Activated CD8-positive, alpha-beta memory T cell treated with anti-CD3 and anti-CD28 coated beads, Interleukin-2, amount 10 ng/mL, durations not matched to agents 7 days and 5 days (primary cell): ENCODE measurements at places on chromosomes 7 and 10. TPM values are rescaled to one million over a fixed set of nuclear protein-coding genes. Genes with fewer than 3 reads are reported as not detected.

TSPAN33 gene
- total RNA-seq = 6.1 TPM

MEOX2 gene
- total RNA-seq = not detected

PDSS1 gene
- total RNA-seq = 19.3 TPM

OR2A12 gene
- not detected for total RNA-seq

- no peak for DNase-seq
These were observed 136.6 kb downstream of the AHR start for GRCh38 chr7:17434841-17435692.

GRCh38 chr7:48130658-48131108 lies 40.6 kb upstream of the ABCA13 start:
- DNase-seq = no peak

- DNase-seq = no peak
These were observed 718.3 kb downstream of the GRID1 start for GRCh38 chr10:85648279-85648754.

GRCh38 chr10:132612571-132613504 lies 75.3 kb downstream of the INPP5A start:
- DNase-seq = no peak

DNA sequence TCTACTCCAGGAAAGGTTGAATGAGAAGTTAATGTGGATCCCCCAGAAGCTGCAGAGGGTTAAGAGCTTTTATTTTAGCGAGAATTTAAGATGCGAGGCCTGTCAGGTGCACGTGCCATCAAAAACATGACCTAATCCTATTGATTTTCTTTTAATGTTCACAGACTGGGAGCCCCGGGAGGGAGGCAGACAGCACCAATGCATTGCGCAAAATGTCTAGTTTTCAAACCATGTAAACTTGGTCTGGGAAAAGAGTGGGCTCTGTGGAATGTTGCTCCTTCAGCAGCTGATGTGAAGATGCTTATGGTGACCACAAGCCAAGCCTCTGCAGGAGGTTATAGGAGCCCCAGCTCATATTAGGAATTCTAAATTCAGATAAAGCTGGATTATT lies 172.0 kb upstream of the ITGB1 start:
- no peak for DNase-seq

DNA sequence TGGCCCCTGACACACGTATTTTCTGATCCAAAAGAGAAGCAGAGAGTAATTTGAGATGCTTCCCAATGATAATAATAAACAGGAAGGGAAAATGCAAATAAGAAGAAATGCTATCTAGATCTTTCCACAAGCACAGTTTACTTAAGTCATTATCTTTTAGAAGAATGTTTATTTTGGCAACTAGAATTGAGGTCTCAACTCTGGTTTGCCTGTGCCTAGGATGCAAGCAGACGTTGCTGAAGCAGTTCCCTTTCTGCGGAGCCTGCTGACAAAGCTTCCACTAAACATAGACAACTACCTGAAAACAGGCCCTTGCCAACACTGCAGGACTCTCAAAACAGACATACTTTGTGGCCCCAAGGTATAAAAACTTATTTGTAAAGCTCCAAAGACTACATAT lies 315.8 kb upstream of the POM121L12 start:
- no peak for DNase-seq

DNA sequence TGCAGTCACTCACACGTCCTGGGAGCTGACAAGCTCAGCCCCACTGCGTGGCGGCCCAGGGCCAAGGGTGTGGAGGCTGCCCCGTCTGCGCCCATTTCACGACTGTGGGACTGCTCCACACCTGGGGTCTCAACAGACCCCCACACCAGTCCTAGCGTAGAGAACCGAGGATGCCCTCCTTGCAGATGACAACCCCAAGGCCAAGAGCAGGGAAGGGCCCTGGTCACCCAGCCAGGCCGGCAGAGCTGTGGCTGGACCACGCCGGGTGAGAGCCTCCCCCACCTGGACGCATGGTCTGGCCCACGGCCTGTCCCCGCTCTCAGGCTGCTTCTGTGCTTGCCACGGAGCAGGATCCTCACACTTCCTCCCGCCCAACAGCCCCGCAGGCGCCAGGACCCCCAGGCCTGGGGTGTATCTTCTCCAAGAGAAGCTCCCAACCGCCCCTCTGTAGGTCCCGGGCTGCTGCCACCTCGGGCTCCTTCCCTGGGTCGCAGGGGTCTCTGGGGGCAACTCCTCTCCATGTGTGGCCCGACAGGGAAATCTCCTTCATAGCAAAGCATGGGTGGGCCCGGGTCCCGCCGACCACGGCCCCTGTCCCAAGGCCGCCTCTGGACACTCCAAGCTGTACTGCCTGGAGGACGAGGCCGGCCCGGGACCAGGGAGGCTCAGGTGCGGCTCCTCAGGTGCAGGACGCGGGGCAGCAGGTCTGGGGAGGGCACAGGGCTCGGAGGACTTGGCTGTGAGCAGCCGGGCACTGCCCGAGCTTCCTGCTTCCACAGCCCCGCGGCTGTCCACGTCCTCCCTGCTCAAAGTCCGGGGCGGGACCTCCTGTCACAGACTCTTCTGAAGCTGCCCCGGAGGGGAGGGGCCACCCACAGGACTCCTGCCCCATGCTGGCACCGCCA lies 88.8 kb downstream of the FOXL3 start:
- no peak for DNase-seq

GRCh38 chr10:123236126-123236525 lies 81.9 kb downstream of the BUB3 start:
- no peak for DNase-seq

GRCh38 chr10:113049881-113050280 lies 99.8 kb downstream of the TCF7L2 start:
- DNase-seq = no peak

DNA sequence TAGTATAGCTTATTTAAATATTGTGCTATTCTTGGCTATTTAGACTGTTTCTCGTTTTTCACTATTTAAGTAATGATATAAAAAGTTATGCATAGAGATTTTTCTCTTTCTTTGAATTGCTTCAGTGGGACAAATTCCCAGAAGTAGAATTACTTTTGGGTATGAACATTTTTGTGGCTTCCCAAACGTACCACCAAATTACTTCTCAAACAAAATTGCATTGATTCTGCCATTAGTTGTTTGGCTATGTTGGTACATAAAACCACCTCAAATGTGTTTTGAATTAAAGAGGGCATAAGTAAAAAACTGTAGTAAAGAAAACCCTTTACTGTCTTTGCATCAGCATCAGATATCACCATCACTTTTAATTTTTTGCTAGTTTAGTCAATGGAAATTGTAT lies 31.0 kb downstream of the AKR1B1 start:
- no peak for DNase-seq

- no peak for DNase-seq
These were observed 226.2 kb downstream of the POLR1F start for GRCh38 chr7:19482628-19483027.

DNA sequence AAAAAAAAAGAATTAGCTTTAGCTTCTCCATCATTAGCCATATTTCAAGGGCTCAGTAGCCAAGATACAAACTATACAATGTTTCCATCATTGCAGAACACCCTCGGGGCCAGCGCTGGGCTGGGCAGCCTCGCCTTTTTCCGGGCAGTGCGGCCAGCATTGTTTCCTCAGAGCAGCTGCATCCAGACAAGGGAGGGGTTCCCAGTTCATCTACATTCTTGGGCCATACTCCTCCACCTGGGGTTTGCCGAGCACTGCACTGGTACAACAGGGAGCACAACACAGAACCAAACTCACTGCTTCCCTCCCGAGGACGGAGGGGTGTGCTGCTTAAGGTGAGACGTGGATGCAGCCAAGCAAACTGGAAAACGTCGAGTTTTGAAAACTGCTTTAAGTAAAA lies 2.4 kb upstream of the PKD1L1 start:
- peak; percentile 36 for DNase-seq

- DNase-seq = no peak
These were observed 20.6 kb upstream of the SMO start for GRCh38 chr7:129167817-129168216.

DNA sequence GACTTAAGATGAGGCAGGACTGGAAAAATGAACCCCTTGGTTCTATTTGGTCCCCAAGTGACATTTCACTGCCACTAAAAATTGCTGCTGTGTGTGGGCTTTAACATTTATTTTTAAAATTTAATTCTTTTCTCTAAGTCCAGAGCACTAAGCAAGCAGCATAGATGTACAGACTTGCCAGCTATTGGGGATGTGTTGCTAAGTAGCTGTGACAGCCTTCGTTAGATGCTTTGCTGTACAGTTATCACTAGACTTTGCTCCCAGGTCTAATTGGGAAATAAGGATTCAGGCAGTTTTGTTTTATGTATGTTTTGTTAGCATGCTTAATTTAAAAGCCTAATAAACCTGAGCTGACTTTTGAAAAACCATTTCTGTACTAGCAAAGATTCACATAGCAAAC lies 51.8 kb downstream of the GBF1 start:
- no peak for DNase-seq

- DNase-seq = no peak
These were observed 6.7 kb downstream of the CPEB3 start for GRCh38 chr10:92284112-92284704.

DNA sequence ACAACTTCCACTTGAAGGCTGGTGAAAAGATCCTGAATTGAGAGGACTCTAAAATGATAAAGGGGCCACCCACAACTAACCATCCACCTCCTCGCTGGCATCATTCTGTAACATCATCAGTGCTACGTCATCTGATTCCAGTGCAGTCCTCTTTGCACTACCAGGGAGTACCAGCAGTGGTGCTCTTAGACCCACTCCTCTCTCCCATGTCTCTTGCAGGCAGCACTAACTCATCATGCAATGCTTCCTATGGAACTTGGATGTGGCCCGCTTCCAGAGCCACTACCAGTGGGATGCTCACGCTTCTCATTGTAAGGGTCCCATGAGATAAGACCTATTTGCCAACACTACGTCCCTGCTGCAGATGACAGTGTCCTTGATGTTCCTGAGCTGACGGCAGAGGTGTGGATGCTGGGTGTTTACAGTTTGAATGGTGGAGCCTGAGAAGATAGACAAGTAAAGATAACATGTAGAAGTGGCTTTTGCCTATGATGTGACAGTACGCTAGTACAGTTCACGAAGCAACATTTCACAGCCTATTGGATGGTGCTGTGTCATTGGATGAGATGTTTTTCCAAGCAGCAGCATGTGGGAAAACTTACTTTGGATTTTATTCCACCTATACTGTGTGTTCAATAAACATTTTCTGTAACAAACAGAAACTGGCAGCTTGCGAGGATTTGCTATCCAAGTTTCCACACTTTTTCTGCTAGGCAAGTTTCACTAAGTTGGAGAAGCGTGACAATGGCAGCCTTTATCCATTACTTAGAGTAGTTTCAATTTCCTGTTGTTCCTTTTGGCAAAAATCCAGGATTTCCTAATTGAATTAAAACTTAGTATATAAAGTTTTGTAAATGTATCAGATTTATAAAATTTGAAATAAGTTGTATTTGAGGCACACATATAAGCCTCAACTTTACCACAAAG lies 35.8 kb upstream of the COBL start:
- no peak for DNase-seq

GRCh38 chr7:157515342-157516041 lies 178.7 kb downstream of the DNAJB6 start:
- peak; percentile 32 for DNase-seq

DNA sequence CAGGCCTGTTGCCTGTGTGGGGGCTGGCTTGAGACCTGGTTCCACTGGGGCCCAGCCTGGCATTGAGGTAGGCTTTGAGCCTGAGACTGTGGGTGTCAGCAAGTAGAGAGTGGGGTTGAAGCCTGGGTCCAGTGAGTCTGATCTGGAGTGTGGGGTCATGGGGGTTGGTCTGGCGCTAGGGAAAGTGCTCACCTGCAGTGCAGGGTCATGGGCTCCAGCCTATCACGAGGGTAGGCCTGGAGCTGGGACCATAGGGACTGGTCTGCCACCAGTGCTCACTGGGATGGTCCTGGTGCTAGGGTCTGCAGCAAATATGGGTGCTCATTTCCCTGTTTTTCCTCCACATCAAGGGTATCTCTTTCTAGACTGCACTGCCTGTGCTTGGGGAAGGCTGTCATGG lies 95.4 kb upstream of the KLF14 start:
- no peak for DNase-seq

DNA sequence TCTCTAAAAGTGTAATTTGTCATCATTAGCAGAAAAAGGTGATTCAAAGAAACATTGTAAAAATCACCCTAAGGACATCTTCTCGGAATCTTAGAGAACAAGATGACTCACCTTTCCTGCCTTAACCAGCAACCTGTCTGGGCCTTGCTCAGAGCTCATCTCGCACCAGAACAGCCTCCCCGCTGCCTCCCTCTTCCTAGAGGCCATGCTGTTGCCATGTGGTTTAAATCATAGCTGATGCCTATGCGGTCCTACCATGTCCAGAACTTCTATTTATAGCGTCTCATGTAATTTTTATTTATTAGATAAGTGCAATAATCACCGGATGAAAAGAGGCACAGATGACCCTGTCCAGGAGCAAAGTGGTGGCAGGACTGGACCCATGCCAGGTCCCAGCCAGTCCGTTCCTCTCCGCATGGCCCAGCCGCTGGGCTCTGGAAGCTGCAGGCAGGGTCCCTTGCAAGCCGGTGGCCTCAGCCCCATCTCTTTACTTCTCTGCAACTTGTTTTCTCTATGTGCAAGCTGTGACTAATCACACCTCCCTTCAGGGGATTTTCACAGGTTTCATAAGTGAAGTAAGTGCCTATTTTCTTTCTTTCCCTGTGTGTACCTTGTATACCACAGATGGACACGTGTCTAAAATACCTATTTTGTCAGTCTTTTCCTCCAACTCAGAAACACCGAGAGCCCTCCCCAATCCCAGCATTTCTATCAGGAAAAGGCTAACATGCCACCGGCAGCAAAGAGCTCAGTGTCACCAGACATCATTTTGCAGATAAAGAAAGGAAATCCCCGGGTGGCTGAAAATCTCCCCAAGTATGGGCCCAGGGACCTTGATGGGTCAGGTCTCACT lies 27.1 kb downstream of the KLF6 start:
- peak; percentile 89 for DNase-seq

GRCh38 chr7:12719981-12720865 lies 32.8 kb downstream of the ARL4A start:
- no peak for DNase-seq
